ENCODE measurements at places on chromosomes 3 and 15.

- peak; percentile 85 for DNase-seq
Observed at GRCh38 chr3:72756900-72757299, 91.3 kb downstream of the SHQ1 start.

DNA sequence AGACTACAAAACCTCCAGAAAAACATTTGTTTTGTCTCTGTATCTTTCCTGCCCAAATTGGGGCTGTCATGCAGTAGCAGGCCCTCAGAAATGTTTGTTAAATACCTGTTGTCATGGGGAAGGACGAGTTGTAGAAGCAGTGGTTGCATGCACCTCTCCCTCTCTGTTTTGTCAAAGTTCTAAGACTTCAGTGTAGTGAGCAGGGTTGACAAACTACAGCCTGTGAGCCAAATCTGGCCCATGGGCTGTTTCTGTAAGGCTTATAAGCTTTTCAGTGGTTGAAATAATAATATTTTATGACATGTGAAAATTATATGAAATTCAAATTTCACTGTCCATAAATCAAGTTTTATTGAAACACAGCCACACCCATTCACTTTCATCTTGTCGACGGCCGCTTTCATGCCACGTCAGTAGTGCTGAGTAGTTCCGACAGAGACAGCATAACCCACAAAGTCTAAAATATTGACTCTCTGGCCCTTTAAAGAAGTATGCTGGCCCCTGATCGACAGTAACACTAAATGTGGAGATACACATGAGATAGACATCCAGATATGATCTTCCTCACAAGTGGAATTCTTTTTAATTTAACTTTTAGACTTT lies 102.9 kb downstream of the PDZRN3 start:
- no peak for DNase-seq

GRCh38 chr15:41851167-41851523 lies 12.5 kb downstream of the PLA2G4B start:
- DNase-seq, result no peak

DNA sequence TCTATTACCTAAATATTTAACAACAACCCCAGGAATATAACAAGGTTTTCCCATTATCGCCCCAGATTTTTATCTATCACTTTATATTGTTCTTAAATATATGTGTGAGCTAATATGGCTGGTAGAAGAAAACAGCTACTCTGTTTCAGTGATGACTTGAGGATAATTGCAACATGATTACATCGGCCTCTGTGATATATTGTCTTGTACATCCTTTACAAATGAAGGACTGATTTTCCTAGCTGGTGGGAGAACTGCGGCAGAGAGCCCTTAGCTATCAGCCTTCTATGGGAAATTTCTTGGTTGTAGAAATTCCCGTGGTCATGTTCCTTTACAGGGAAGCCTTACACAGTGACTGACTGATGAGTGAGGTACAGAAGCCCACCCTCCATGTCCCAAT lies 110.9 kb upstream of the ZNF717 start:
- DNase-seq, result no peak

- no peak for DNase-seq
Observed at GRCh38 chr3:129505341-129505740, 23.1 kb upstream of the RHO start.

DNA sequence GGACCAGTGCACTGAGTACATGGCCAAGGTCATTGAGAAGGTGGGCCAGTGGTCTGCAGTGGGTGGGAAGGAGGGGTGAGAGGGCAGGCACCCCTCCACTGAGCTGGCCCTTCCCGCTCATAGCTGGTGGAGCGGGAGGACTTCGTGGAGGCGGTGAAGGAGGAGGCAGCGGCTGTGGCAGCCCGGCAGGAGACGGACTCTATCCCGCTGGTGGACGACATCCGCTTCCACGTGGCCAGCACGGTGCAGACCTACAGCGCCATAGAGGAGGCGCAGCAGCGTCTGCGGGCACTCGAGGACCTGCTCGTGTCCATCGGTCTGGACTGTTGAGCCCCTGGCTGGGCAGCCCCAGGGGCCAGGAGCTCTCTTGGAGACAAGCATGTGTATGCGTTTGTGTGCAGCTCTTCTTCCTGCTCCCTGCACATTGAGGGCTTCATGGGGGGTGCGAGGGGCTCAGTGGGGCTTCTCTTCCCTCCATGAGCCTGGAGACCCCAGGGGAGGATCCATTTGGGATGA lies 7.5 kb downstream of the ABTB1 start:
- no peak for DNase-seq

DNA sequence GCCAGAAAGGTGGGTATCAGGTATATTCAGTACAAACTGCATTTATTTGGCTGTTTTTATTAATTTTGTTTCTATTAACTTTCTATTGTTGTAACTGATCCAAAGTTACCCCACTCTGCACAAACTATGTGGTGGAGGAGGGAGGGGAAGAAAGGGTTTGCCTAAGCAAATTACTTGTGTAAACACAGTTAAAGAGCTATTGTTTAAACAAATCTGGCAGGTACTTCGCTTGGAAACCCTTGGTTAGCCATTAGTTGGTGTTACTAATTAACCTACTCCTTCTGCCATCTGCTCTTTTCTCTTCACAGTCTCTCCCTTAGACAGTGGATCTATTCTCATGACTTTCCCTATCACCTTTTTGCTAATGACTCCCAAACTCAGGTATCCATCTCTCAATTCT lies 328.4 kb upstream of the NECTIN3 start:
- DNase-seq, result no peak

GRCh38 chr15:64740311-64741170 lies 34.8 kb downstream of the RBPMS2 start:
- DNase-seq, result no peak

GRCh38 chr3:63015614-63016309 lies 140.5 kb upstream of the CADPS start:
- no peak for DNase-seq

DNA sequence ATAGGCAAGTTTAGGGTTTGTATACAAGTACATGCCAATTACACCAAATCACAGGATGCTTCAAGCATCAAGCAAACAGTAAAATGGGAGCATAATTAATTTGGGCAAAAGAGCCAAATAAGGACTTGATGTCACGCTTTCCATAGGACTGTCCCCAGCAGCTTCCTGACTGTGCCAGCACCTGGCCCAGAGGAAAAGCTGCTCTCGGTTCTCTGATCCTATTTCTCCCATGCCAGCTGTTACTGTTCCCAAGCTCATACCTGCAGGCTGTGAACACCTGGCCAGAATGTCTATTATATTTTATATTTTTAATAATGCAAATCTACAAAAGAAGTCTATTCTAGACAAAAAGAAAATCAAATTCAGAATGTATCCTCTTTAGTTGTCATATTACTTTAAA lies 12.2 kb downstream of the ZXDC start:
- no peak for DNase-seq

- peak; percentile 83 for DNase-seq
Observed at GRCh38 chr3:171375666-171376595, 84.3 kb downstream of the TNIK start.

DNA sequence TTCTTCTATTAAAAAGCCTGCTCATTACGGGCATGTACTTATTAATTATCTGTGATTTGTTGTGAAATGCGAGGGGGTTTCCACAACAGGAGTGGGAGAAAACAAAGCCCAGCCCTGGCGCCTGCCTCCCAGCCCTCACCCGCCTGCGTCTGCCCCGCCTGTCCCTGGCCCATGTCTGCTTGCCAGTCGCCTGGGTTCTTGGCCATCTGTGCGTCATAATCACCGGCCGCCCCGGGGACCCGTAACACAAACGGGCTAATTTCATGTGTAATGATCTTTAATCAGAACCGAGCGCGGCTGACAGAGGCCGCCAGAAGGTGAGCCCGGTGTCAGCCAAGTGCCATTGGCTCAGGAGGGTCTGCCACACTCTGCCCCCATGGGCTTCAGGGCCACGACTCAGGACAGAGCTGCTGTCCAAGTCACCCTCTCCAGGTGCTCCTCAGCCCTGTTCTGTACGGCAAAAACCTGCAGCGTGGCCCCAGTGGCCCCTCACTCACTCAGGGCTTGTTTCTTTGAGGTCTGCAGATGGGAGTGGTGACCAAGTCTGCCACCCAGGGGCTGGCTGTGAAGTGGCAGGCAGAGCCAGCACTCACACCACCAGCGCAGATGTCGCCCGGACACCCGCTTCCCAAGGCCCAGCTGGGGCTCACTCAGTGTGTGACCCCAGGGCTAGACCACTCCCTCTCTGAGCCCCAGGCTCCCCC lies 28.8 kb upstream of the TMEM115 start:
- peak; percentile 6 for DNase-seq

GRCh38 chr3:61563313-61564271 lies 2.2 kb downstream of the PTPRG start:
- no peak for DNase-seq

GRCh38 chr3:32586356-32586755 lies 15.7 kb upstream of the DYNC1LI1 start:
- no peak for DNase-seq

DNA sequence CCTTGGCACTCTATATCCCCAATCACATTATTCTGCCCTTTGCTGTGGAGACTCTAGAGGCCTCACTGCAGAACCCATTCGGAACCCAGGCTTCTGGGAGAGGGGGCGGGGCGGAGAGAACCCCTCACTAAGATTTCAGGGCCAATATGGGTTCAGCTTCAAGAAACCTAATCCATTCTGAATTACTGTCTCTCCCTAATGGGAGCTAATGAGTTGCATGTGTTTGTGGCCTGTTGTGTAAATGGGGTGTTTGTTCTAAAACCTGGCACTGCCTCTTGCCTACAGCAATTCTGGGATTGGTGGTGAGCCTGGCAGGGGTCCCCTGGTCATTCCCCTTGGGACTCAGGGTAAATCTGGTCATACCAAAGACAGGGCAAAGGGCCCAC lies 605 bp upstream of the RASL12 start:
- no peak for DNase-seq

DNA sequence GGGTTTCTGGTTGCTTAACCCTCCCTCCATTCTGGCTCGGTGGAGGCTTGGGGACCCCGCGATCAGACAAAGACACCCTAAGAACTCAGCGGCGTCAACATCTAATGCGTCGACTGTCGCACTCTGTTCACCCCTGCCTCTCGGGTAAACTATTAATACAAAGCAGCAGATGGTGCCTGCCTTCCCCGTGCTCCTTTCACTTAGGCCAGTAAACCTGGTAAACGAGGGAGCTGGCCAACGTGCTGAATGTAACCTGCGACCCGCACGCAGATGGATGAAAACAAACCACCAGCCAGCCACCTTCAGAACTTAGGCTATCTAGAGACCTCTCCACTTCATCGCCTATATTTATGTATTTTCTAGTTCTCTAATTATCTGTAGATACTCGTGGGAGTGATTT lies 848 bp upstream of the CADPS start:
- no peak for DNase-seq

DNA sequence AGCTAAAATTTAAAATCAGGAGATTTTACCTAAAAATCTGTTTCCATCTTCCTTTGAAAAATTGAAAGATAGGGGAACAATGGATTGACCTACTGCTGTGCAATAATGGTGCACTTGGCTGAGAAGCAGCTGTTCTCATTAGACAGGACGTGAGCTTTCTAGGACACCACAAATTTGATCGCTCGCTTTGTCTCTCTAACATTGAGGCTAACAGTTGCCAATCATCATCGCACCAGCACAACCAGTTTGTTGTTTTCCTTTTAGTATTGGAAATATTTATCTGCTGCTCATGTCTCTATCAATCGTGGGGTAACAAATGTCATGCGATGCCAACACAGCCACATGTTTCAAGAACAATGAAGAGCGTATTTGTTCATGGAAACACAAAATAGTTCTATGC lies 228.8 kb upstream of the P2RY1 start:
- no peak for DNase-seq

DNA sequence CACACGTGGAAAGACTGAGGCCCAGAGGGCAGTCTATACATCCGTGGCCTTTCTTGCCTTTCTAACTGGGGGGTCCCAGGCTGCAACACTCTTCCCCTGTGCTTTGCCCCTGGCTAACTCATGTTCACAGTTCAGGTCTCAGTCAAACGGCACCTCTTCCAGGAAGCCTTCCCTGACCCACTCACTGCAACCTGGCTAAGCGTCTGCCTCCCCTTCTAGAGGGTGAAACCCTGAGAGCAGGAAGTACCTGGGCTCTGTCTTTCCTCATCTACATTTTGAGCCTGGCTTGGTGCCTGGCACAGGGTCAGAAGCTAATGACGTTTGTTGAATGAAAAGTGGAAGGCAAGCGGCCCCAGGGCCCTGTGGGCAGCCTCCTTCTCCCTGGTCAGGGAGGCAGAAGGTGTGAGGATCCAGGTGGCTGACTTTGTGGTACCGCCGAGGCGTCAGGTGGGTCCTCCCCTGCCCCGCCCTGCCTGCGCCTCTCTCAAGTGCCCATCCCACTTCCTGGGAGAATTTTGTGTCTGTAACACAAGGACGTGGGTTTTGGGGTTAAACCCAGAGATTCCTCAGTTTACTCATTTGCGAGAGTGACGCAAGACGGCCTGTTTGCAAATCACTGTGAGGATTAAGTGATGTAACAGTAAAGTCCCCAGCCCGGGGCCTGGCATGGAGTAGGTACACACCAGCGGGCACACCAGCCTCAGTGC lies 32.1 kb downstream of the DNASE1L3 start:
- DNase-seq, result no peak

GRCh38 chr15:70036585-70037291 lies 61.0 kb downstream of the TLE3 start:
- no peak for DNase-seq

- peak; percentile 25 for DNase-seq
Observed at GRCh38 chr15:90588427-90588826, 58.7 kb downstream of the CRTC3 start.

DNA sequence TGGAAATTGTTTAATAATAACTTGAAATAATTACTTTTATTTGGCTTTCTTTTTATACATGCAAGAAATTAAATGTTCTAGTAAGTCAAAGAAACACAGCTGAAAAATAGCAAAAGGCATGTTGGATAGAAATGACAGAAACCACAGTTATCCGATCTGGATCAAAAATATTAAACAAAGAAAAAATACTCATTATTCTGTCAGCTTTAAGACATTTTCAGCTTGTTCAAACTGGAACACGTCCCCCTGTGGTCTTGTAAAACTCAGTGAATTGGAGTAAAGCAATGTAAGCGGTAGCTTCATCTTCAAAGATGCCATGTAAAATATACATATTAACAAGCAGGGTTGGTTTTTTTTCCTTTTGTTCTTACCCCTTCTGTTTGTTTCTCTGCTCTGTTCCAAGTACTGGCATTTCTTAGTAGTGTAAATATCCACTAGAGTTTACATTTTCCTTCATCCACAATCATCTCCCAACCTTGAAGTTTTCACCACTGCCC lies 223.4 kb downstream of the IGSF11 start:
- no peak for DNase-seq

GRCh38 chr15:90327311-90327710 lies 24.8 kb upstream of the ZNF774 start:
- no peak for DNase-seq

DNA sequence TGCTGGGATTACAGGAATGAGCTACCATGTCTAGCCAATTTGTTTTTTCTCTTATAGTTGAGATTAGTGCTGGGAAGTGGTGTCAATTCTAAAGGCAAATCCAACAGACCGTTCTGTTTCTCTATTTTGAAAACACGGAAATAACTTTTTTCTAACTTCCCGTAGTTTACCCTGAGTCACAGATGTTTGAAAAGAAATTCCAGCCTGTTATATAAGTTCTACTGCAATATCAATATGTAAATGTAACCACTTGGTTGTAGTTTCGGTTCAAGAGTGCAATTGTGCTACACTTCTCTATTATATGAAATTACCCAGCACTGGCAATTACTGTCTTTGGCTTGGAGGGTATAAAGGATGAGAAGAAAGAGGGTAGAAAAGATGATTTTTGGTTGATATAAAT lies 22.3 kb upstream of the GNB4 start:
- peak; percentile 96 for DNase-seq
